ENCODE measurements at places on chromosomes 4 and X. TPM values are rescaled to one million over a fixed set of nuclear protein-coding genes. Genes with fewer than 3 reads are reported as not detected.
A peak's percentile ranks its signal among the peaks of the same experiment; 100 is the strongest.

DNA sequence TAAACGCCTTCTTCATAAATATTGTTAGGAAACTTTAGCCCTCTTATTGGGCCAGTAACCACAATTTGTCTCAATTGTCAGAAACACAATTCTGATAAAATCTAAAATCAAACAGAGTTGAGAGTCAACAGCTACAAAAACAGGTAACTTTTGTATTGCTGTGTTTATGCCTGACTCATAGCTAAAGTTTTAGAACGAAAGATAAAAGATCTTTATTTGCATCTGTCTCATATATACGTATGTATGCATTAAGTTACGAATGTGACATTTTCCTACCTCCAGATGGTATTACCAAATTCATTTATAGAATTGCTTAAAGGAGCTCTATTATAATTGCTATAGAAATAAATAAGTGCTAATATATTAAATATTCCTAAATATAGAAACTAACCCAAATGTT is 887.9 kb upstream of the NDST4 start:
- H3K36me3 ChIP-seq: no peaks in the 10 kb centered on the region
- DNase-seq: no peak
- H3K4me1 ChIP-seq: no peaks in the 10 kb centered on the region
- no peak overlapping the region for H3K4me3 ChIP-seq
- no peaks in the 10 kb centered on the region for H3K27me3 ChIP-seq
- H3K27ac ChIP-seq: no peak overlapping the region

- no peak overlapping the region for H3K4me3 ChIP-seq
- no peak overlapping the region for H3K27ac ChIP-seq
- H3K36me3 ChIP-seq: no peaks in the 10 kb centered on the region
- DNase-seq: no peak
Measured at GRCh38 chrX:480861-481417, 94.2 kb upstream of the PPP2R3B start.

DNA sequence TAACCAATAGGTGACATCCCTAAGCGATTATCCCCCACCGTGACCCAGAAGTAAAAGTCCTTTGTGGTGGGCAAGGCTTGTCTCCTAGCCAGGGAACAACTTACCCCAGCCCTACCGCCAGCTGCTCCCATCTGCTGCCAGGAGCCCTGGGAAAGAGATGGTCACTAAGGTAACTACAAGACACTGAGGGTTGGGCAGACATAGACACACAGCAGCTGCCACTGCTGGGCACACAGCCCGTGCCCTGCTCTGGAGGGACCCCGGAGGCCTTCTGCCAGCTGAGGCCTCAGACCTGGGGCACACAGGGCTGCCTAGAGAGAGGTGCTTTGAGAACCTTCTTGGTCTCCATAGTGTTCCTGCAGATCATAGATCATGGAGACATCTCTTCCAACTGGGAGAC is 53.0 kb upstream of the PROM1 start:
- no peaks in the 10 kb centered on the region for H3K36me3 ChIP-seq
- no peak overlapping the region for H3K27ac ChIP-seq
- DNase-seq: no peak
- no peak overlapping the region for H3K4me3 ChIP-seq
- no peaks in the 10 kb centered on the region for H3K4me1 ChIP-seq

DNA sequence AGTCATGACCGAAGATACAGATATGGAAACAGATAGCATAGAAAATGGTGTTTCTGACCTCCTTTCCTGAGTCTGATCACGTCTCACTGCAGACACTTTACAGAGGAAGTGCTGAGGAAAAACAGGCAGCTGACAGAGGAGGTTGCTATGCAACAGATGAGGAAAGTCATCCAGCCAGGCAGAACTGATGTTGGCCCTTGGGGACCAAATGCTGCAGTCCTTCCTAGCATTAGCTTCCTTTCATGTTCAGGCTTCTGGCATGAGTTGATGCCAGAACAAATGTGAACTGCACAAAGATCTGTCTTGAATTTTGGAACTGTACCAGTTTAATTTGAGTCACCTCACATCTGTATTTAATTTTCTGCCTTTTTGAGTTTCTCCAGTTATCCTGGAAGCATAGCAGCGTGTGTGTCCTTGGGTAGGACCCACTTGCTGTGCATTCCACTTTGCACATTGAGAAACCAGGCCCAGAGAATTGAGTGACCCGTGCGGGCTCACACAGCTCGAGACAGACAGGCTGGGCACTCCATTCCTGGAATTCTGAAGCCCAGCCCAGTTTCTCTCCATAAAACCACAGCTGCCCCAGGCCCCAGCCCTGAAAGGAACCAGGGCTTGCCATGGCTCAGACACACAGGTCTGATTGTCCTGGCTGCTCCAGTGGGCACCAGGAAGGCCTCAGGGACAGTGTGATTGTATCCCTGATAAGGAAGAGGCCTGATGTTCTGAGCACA is 1.4 kb upstream of the MAGED1 start:
- no peak for DNase-seq
- no peak overlapping the region for H3K4me3 ChIP-seq
- no peaks in the 10 kb centered on the region for H3K27me3 ChIP-seq
- no peaks in the 10 kb centered on the region for H3K36me3 ChIP-seq
- peaks cover 25% of the 10 kb centered on the region for H3K4me1 ChIP-seq

DNA sequence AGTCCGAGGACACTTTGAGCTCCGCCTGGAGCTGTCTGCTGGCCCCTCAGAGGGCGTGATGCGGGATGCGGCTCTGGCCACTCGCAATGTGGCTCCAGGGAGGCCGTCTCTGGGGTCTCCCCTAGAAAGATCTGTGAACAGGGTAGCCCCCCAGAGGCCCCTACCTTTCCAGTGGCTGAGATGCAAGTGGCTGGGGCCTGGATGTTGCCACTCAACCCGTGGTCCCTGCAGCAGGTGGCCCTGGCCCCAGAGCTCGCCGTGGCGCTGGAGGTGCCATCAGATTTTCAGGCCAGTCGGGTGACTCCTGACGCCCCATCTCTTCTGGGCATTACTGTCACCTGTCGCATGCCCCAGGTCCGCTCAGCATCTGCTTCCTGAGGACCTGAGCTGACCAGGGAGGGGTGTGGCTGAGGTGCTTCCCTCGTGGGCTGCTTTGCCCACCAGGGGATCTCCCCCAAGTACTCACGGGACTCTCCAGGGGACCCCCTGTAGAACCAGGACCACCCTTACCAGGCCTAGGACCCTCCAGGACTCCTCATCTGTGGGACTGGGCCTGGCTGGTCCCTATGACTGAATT is 102.1 kb upstream of the LRPAP1 start:
- no peak for DNase-seq
- H3K4me3 ChIP-seq: no peak overlapping the region
- H3K27ac ChIP-seq: no peak overlapping the region
- H3K4me1 ChIP-seq: no peaks in the 10 kb centered on the region

- H3K4me1 ChIP-seq: no peaks in the 10 kb centered on the region
- no peak for DNase-seq
- no peaks in the 10 kb centered on the region for H3K27me3 ChIP-seq
- no peaks in the 10 kb centered on the region for H3K36me3 ChIP-seq
- H3K4me3 ChIP-seq: no peak overlapping the region
Measured at GRCh38 chr4:149370002-149370401, 445.6 kb downstream of the IQCM start.

DNA sequence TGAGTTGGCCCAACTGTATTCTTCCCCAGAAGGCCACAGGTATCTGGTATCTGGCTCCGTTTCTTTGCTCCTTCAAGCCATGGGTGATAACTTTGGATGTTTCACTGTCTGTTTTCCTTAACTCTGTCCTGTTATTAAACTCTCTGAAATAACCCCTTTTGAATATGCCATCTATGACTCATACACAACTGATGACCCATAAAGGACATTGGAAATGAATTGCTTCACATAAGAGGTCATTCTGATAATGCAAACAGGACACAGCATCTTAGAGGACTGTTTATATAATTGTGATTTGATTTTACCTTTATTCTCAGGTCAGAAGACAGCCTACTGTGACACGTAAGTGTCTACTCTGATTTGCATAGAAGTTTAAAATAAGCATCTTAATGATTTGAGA is 227.7 kb downstream of the VEGFC start:
- H3K36me3 ChIP-seq: no peaks in the 10 kb centered on the region
- no peak overlapping the region for H3K27ac ChIP-seq
- H3K27me3 ChIP-seq: no peaks in the 10 kb centered on the region
- DNase-seq: no peak
- H3K4me1 ChIP-seq: no peaks in the 10 kb centered on the region
- no peak overlapping the region for H3K4me3 ChIP-seq

- no peak for DNase-seq
- no peak overlapping the region for H3K4me3 ChIP-seq
- no peak overlapping the region for H3K27ac ChIP-seq
- no peaks in the 10 kb centered on the region for H3K27me3 ChIP-seq
- no peaks in the 10 kb centered on the region for H3K4me1 ChIP-seq
Measured at GRCh38 chrX:45592101-45592500, 391.4 kb upstream of the DIPK2B start.

DNA sequence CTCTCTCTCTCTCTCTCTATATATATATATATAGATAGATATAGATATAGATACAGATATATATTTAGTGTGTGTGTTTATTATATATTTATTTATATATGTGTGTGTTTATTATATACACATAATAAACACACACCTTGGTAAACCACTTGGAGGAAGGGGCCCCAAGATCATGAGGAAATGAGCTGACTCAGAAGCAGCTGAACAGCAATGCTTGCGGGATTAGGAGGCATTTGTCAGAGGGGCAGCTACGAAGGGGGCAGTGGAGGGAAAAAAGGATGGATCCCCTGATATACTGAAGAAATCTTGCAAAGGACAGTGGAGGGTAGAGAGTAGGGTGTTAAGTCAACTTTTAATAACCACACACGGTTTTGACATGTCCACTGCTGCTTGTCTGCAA is 120.0 kb upstream of the SORBS2 start:
- H3K4me1 ChIP-seq: no peaks in the 10 kb centered on the region
- H3K27me3 ChIP-seq: no peaks in the 10 kb centered on the region
- DNase-seq: no peak
- H3K4me3 ChIP-seq: no peak overlapping the region
- no peak overlapping the region for H3K27ac ChIP-seq

- no peaks in the 10 kb centered on the region for H3K4me1 ChIP-seq
- H3K27ac ChIP-seq: no peak overlapping the region
- H3K27me3 ChIP-seq: peaks cover 5% of the 10 kb centered on the region
- DNase-seq: peak; percentile 45
Measured at GRCh38 chr4:109294006-109294405, 8.5 kb downstream of the COL25A1 start.

DNA sequence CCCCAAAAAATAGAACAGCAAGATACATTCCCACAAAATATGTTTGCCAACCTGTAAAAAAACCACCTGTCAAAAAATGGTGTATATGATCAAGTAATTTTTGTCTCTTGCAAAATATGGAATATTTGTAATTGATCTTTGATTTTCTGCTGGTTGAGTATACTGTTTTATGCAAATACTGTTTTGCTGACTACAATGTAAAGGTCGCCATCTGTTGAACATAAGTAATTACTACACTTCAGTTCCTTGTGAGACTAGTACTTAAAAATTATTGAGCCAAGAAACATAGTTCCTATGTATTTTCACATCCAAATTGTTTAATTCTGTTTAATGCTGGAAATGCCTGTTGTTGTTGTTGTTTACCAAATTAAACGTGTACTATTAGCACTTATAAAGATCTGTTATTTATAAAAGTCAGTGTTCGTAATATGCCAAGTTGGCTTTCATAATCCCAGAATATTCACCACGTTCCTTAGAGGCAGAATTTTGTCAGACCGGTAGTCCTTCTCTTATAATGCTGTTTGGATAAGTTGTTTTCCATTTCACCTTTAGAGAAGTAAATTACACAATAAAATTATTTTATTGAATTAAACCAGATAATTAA is 144.2 kb downstream of the PDLIM5 start:
- H3K36me3 ChIP-seq: no peaks in the 10 kb centered on the region
- no peak overlapping the region for H3K4me3 ChIP-seq
- no peak overlapping the region for H3K27ac ChIP-seq
- DNase-seq: no peak
- H3K4me1 ChIP-seq: no peaks in the 10 kb centered on the region
- H3K27me3 ChIP-seq: no peaks in the 10 kb centered on the region

- H3K27ac ChIP-seq: no peak overlapping the region
- H3K4me1 ChIP-seq: no peaks in the 10 kb centered on the region
- H3K4me3 ChIP-seq: no peak overlapping the region
- H3K27me3 ChIP-seq: no peaks in the 10 kb centered on the region
- no peak for DNase-seq
Measured at GRCh38 chr4:17241835-17242234, 270.1 kb downstream of the QDPR start.

DNA sequence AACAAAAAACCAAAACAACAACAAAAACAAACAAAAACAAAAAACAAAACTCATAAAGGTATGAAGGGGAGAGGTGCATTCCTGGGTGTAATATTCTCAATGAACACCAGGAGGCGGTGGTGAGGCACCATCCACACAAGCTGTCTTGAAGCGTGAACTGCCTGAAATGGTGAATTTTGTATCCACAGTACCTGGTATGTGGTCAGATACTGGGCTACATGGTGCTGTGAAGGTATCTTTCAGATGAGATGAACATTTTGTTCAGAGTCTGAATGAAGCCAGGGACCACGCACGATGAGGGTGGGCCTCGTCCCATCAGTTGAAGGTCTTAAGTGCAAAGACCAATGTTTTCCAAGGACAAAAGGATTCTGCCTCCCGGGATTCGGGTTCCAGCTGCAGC is 58.5 kb downstream of the ASMT start:
- H3K27ac ChIP-seq: no peak overlapping the region
- no peak overlapping the region for H3K4me3 ChIP-seq
- DNase-seq: no peak
- peaks cover 3% of the 10 kb centered on the region for H3K36me3 ChIP-seq
- no peaks in the 10 kb centered on the region for H3K4me1 ChIP-seq

DNA sequence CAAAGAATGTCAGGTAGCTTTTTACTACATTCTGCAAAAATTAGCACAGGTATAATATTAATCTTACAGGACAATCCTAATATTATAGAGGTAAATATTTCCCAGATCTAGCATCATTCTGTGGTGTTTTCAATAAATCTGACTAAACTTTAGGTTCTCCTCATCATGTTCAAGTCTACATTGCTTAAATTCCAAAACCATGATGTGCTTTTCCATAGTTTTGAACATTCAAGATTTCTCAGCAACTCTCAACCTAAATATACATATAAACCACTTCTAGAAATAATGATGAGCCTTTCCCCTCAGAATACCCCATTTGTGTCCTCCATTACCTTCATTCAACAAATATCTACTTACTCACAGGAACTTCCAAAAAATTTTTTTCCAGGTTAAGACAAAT is 23.1 kb downstream of the EIF4E start:
- no peaks in the 10 kb centered on the region for H3K27me3 ChIP-seq
- no peak overlapping the region for H3K4me3 ChIP-seq
- DNase-seq: no peak
- no peak overlapping the region for H3K27ac ChIP-seq

Gene IL13RA2
- total RNA-seq: not detected

Gene LIMCH1
- not detected for total RNA-seq

Gene USP46
- total RNA-seq: 6.8 TPM

Gene HELT
- total RNA-seq: not detected

Gene ERCC6L
- total RNA-seq: 0.08 TPM

Gene ADGRA3
- total RNA-seq: 2.2 TPM

Gene P2RY8
- total RNA-seq: 139 TPM

Gene PAGE2
- total RNA-seq: not detected

Gene DCAF8L2
- total RNA-seq: not detected

Gene SCML1
- 60.3 TPM for total RNA-seq

Gene CSN1S1
- total RNA-seq: not detected

Gene TLL1
- not detected for total RNA-seq

Gene TLR3
- 0.47 TPM for total RNA-seq
